ENCODE measurements at places on chromosomes 12 and 14.

DNA sequence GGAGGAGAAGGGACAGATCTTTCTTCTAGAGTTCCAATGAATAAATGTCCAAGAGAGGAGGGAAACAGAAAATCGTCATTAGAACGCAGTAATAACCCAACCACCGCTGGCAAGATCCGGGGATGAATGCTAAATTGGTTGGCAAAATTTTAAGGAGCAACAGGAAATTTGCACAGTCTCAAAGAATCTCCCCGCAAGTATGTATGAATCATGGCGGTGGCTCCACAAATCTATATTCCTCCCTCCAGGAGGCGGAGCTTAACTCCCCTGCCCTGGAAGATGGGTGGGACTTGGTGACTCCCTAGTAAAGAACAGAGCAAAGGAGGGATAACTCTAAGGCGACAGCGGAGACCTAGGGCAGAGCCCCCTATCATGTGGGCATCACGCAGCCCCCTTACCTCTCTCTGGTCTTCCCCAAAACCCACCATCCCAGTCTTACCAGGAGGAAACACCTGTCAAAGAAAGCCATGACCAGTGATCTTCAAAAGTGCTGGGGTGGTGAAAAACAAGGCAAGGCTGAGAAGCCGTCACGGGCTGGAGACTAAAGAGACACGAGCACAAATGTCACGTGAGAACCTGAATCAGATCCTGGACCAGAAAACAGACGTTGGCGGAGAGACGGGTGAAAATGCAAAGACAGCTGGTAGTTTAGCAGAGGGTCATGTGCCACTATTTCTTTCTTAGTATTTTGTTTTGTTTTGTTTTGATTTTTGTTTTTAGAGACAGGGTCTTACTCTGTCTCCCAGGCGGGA lies 125.8 kb downstream of the NCOR2 start:
- DNase-seq, result no peak

- no peak for DNase-seq
Measured at GRCh38 chr12:54988402-54989054, 4.0 kb upstream of the TESPA1 start.

DNA sequence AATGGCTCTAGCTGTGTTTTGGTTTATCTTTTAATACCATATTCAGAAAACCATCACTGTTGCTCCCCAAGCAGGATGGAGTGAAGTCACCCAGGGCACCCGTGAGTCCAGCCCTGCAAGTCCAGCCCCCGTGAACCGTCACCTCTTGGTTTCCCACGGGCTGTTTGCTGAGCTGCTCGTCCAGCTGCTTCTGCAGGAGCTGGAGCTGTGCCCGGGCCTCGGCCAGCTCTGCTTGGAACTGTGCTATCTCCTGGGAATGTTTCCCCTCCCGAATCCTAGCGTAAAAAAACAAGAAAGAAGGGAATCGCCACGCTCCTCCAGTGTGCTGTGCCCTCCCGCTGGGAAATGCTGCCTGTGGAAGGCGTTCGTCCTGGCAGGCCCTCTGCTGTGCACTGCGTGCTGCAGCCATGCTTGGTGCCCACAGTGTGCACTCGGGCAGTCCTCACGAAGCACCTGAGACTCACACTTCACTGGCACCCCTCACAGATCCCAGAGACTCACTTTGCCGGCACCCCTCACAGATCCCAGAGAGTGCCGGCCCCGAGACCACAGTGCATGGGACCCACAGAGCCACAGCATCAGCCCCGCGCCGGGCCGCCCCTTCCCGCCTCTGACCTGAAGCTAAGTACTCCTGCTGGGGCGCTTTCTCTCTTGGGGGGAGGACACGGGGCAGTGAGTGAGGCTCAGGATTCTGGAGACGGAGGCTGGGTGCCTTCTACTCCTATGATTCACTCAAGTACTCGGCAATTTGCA lies 15.4 kb upstream of the ANKLE2 start:
- no peak for DNase-seq

GRCh38 chr14:101150039-101150610 lies 246.6 kb upstream of the RTL1 start:
- DNase-seq, result no peak

- no peak for DNase-seq
Measured at GRCh38 chr12:31408763-31409162, 82.8 kb upstream of the SINHCAF start.

DNA sequence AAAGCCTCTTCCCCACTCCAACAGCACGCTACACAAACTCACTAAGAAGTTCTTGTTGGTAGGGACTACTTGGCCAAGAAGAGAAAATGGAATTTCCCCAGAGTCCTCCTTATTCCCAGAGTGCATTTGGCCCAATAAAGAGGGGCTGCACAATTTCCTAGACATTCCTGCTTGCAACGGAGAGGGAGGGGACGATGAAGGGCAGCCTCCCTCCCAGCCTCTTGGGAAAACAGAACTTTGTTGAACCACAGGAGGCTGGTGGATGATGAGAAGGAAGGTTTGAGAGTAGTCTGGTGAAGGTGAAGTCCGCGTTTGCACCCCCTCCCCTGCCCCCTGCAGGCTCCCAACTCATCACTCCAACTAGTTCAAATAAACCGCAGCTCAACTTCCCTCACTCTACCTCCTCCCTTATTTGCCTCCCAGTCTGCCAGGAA lies 19.1 kb upstream of the TBX3 start:
- no peak for DNase-seq

DNA sequence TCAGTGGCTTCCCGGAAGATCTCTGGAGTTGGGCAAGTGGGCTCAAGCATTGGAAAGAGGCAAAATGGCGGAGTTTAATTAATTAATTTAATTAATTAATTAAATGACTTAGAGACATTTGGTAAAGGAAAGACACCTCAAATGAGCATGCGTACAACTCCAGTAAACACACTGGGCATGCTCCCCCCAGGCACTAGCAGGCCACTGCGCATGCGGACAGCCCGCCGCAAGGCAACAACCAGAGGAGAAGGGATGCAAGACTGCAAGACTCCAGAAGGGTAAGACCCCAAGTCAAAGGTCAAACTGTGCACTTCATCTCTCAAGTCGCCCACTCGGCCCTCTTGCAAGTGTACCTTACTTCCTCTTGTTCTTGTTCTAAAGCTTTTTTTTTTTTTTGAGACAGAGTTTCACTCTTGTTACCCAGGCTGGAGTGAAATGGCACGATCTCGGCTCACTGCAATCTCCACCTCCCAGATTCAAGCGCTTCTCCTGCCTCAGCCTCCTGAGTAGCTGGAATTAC lies 57.8 kb upstream of the PSMC1 start:
- DNase-seq, result no peak

GRCh38 chr14:40386433-40386832 lies 954.2 kb upstream of the FBXO33 start:
- no peak for DNase-seq

- DNase-seq, result no peak
Measured at GRCh38 chr12:67237231-67237630, 31.9 kb upstream of the CAND1 start.
